ENCODE measurements at places on chromosomes 5 and 9.

- no peak for DNase-seq
Measured at GRCh38 chr9:91033797-91034196, 232.2 kb downstream of the SYK start.

DNA sequence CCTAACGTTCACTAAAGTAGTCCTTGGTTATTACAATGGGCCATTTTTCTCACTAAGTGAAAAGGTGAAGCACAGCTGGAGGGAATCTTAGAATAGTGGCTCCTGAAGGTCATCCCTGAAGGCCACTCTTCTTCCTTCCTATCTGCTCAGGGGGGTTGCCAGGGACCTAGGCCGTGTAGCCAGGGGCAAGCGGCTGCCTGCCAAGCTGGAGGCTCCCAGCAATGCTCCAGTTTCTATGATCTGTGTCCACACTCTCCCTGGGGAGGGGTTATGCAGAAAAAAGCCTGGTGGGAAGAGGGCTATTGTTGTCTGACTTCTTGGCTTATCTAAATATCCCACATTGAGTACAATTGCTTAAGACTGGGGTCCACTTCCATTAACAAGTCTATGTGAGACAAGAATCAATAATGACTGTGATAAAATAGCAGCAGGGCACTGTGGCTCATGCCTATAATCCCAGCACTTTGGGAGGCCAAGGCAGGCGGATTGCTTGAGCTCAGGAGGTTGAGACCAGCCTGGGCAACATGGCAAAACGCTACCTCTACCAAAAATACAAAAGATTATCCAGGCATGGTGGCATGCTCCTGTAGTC, 3.8 kb downstream of the NMRK1 start:
- DNase-seq: no peak

GRCh38 chr5:131416729-131417128, 152.9 kb downstream of the CDC42SE2 start:
- no peak for DNase-seq

DNA sequence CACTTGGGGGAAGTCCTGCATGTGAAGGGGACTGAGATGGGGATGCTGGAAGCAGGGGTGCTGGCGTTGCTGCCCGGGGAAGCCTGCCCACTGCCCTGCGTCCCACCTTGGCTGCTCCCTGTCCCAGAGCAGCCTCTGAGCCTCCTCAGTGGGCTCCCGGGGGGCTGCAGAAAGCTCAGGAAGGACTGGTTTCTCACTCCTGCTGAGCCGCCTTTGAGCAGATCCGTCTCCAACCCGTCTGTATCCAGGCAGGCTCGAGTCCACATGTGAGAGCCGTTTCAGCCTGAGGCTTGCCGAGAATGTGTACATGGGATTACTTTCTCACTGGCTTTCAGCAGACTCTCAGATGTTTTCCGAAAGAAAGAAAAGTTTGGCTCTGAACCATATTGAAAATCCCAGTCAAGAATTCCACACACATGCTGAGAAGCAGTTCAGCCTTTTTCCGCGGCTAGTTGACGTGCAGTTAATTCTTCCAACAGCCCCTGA, 95.3 kb upstream of the COL5A1 start:
- DNase-seq: no peak

DNA sequence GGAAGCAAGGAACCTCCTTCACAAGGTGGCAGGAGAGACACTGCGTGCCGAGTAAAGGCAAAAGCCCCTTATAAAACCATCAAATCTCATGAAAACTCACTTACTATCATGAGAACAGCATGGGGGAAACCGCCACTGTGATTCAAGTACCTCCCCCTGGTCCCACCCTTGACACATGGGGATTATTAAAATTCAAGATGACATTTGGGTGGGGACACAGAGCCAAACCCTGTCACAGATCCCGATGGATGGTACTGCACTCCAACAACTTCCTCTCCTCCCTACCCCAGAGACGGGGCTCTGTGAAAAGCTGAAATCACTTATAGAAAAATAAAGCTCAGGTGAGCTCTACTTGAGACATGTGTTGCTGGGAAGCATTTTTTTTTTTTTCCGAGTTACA, 10.3 kb upstream of the ADCY2 start:
- DNase-seq: no peak

DNA sequence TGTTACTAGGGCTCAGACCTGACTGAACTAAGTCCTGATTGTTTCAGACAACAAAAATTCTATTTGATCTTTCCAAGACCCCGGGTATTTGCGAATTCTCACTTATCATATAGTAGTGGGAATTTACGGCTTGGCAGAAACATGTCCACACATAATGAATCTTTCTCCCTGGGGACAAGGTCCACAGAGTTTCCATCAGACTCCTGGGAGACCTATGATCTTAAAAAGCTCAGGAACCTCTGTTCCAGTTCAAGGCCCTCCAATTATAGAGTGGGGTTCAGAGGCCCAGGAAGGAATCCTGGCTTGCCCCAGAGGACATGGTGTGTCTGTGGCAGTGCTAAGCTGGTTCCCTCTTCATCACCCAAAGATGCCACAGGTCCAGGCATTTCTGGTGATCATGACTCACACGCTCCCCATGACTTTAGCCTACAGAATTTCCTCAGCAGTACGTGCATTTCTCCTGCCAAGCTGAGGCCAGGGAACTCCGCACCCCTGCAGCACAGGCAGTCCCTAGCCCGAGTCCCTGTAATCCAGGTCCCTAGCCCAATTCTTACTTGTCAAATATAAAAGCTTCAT, 12.6 kb downstream of the RAPGEF1 start:
- no peak for DNase-seq

GRCh38 chr5:127083711-127084110, 10.4 kb upstream of the C5orf63 start:
- DNase-seq: no peak

DNA sequence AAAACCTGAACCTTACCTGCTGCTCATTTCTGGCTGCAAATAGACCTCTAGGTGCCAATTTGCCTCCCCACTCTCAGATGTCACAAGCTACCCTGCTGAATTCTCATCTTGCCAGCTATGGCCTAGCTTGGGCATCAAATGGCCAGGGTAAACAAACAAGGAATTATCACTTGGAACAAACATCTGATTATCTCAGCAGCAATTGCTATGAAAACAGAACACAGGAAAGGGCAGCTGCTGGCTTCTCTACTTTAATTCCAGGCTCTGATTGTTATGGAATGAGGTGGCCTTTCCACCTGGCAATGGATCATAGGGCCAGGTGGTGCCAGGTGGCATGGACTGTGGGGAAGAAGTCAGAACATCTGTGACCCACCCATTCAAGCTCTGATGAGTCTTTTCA, 505.1 kb downstream of the TLR4 start:
- DNase-seq: no peak

Measured in pulmonary artery endothelial cell (primary cell).